ENCODE measurements at places on chromosomes 13 and 19.

DNA sequence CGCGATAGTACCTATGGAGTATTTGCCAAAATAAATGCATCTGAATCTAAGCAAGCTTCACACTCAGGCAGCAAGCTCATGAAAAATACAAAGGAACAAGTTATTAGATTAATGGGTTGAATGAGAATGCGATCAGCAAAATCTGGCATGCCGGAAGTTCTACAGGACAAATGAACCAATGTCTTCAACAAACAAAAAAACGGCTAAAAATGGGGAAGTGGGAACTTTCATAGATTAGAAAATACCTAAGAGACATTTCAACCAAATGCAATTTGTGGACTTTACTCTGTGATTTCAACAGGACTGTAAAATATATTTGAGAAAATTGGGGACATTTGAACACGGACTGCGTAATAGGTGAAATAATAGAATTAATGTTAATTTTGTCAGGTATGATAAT is 22.4 kb upstream of the RNASEH2B start:
- no peak for DNase-seq

DNA sequence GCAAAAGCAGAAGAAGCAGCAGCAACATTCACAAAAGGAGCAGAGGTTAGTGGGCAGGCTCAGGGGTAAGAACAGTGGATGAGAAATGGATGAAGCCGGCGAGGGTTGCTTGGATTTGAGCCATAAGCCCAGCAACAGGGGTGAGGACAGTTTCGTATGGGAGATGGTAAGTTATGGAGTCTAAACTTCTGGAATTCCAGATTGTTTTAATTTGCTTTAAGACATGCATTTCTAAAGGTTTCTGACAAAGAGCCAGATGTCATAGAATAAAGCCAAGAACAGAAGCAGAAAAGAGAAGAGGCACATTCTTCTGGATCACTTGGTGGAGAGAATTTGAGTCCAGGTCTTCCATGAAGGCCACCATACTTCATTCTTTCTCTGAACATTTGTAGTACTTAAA is 76.6 kb downstream of the TNFSF11 start:
- DNase-seq = no peak

- DNase-seq = peak; percentile 27
Observed at GRCh38 chr19:3982701-3983541, 2.3 kb downstream of the EEF2 start.

DNA sequence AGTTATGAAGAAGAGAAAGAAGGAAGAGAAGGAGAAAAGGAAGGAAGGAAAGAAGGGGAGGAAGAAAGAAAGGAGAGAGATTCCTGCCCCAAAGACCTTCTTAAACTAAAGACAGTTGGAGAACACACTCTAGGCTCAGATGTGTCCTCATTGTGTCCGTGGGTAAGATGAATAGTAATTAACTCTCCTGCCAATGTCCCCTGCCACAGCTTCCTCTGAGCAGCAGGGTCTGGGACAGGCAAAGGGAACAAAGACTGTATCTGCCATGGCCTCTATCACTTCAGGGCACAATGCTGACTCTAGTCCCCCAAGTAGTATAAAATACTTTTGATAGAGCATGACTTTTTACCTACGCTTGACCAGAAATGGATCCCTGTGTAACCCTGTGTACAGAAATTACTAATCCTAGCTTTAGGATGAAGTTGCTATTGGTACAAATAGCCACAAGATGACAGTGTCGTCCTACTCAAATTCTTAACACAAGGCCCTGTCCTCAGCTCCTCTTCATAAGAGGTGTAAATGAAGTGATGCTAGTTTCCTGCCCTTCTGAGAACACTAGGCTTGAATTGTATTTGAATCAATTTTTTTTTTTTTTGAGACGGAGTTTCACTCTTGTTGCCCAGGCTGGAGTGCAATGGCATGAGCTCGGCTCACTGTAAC is 186.2 kb upstream of the GPR12 start:
- DNase-seq = no peak

DNA sequence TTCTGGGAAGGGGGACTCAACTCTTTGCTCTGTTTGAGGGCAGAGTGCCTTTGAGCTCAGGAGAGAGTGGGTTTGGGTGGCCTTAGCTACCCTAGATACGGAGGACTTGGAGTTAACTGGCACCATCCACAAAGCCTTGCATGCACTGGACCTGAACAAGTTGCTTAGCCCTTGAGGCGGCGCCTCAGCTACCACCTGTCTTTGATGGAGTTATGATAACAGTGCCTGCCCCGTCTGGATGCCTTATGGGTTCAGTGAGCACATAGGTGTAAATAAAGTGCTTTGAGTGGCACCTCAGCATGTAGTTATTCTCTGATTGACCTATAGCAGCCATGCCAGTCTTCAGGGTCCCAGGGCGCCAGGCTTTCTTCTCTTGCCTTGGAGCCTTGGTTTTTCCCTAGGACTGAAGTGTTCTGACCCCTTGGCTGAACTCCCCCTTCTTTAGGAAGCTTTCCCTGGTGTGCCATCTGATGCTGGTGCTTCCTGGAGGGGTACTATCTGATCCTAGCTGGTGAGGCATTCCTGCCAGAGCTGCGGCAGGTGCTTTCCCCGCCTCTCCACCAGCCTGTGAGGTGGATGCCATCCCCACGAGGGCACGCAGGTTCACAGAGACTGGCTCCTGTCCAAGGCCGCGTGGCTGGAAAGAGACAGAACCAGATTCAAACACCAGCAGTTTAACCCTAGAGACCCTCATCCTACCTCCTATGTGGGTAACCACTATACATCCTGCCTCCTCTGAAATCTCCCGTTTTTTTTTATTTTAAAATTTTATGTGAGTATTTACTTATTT is 5.8 kb downstream of the BCKDHA start:
- no peak for DNase-seq

DNA sequence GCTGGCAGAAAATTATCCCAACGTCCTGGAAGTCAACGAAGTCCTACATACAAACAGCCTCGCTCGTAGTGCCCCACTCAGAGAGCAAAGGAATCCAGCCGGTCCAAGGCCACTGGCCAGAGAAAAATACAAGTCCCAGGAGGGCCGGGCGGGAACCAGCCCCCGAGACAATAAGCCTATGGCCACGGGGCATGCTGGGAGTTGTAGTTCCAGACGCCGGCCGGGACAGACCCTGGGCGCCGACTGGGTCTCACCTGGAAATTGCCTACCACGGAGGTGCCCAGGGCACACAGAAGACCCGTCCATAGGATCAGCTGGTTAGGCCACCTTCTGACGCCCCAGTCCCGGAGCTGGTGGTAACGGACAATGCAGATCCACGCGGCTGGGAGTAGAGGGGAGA is 5.4 kb downstream of the TMEM150B start:
- DNase-seq = no peak

DNA sequence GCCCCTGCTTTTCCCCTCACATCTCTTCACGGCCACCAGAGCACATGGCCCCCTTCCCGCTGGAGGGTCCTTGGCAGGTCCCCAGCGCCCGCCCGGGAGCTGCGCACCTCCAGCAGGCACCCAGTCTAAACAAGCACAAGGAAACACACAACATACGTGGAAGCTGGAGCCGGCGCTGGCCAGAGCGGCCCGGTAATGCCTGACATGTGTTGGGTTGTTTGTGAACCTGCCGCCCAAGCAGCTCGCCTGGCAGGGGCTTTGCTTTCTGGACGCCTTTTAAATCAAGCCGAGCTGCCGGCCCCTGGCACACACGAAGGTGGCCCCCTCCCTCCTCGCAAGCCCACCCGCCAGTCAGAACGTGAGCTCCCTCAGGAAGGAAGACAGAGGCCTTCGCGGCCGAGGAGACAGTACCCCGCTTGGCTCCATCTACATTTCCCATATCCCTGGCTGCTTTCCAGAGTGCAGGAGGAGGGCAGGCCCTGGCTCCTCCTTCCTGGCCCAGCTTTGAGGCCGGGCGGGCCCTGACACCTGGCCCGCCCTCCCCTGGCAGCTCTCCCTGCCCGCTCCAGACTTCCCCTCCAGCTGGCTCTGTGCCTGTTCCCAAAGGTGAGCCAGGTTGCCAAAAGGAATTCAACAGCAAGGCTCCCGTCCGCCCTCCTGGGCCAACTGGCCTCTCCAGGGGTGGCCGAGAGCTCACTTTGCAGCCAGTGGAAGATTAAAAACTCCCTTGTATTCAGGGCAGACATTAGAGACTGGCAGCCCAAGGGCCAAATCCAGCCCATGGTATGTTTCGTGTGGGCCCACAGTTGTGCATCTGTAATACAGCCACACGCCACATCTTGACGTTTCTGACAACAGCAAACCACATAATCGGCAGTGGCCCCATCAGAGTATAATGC is 28.7 kb downstream of the COMP start:
- DNase-seq = no peak

DNA sequence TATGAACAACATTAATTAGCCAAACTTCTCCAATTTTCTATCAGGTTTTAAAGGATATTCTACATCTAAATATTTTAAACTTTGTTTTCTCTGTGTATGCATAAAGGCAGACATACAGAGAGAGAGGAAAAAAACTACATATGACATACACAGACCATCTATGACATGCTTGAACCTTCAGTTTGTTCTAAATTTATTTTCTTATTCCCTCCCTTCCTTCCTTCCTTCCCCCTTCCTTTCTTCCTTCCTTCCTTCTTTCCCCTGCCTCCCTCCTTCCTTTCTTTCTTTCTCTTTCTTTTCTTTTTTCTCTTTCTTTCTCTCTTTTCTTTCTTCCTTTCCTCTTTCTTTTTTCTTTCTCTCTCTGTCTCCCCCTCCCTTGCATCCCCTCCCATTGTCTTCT is 35.8 kb upstream of the CD70 start:
- DNase-seq = no peak

DNA sequence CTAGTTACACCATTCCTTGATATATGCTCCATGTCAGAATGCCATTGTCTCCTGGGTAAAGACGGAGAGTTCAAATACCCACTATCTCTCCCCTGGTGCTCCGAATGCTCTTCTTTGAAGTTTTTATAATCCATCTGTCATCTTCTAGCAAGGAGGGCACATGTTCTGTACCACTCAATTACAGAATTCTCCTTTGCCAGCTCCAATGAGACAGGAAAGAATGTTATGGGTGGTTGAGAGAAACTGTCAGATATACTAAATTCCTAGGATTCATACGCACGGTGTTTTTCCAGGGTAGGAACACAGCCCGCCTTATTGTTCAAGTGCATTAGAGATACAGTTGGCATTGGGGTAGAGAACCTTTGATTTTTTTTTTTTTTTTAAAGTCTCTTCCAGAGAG is 118.0 kb upstream of the ZNF536 start:
- no peak for DNase-seq

DNA sequence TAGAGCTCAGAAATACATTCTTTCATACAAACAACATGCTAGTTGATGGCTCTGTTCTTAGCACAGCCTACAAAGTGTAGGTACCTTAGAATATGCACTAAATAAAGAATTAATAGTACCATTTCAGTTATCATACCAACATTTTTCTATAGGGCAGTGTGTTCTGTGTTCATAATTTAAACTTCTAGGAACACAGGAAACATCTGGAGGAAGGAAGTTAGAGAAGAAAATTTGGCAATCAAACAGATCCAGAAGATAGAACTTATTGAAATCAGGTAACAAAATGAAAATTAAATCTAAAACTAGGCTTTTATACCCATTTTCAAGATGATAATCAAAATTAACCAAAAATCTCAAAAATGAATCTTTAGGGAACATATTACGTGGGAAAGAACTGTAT is 527.5 kb downstream of the DCT start:
- DNase-seq = no peak

DNA sequence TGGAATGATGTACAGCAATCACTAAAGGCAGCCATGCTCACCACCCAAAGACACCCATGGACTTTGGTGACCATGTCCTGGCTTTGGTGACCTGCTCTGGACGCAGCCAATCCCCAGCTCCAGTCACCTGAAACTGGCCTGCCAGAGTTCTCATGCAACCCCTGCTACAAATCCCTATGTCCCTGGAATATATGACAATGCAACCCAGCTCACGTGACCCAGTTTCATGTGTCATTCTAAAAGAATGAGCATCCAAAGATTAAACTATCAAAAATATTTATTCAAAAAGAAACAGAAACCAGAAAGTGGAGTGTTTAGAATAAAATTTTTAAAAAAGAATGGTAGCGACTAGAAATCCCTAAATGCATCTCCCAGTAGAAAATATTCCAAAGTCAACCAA is 203.3 kb upstream of the IRS2 start:
- no peak for DNase-seq

DNA sequence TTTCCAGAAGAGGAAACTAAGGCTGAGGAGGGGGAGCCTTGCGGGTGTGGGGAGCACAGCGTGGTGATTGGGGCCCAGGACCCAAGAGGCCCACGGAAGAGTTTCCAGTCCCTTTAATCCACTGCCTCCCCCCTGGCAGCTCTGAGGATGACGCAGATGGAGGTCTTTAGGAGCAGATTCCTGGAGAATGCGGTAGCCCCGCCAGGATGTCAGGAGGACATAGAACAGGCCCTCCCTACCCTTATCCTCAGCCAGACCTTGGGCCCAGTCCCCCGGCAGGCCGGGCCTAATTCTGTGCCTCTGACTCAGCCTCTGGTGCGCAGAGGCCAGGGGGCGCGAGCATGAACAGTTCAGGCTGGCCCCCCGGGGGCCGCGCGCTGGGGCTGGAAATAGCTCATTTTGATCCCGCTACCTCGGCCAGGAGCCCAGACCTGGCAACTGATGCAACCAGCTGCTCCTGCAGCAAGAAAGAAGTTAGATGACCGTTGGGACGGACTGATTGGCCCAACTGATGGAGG is 461 bp upstream of the HSPB6 start:
- DNase-seq = no peak

DNA sequence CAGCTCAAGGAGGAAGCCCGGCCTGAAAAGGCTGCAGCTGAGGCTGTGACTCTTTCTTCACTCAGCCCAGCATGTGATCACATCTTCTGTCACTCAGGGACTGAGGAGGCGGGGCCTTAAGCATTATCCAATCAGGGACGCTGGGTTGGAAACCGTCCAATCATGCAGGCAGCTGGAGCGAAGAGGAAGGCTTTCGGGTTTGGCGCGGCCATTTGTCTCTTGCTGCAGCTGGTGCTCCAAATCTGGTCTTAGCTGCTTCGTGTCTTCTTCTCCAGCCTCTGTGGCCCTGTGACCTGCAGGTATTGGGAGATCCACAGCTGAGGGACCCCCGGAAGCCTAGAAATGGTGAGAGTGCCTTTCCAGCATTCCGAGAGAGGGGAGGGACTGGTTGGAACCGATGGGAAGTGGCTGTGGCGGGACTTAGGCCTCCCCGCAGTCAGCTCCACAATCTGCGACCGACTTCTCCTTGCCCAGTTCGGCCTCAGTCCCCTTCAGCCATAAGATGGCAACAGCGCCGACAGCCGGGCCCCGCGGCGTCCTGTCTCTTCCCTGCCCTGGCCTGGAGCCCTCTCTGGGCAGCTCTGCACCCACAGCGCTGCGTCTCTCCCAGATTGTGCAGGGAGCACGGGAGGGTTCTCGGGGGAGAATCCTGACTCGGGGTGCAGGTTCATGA is at the start of gene ZNF90:
Gene ZNF90, plus strand, starts transcription at position 210 of the 673 bp plus-strand sequence. Its CDS starts 133 bp downstream, at position 343.
- DNase-seq = peak; percentile 81

DNA sequence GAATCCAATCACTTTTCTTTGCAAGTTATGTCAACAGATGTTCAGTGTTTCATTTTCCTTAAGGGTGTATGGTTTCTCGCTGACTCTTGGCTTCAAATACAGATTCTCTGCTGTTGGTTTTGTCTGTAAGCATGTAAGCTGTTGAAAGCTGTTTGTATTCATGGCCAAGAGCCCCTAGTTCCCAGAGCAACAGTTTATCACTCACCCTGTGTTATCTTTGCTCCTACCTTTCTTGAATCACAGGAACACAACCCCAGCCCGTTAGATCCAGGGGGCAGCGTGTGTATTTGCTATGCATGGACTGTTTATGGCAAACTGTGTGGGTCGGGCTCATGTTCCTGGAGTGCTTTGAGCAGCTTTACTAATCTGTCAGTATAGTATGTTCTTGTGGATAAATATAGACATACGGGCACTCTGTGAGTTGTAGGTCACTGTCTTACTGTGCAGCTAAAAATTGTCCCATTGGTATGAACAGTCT is 28.9 kb downstream of the FRY start:
- no peak for DNase-seq
